Pons (tissue), 1 donor: ENCODE measurements at places on chromosomes 6 and 20.

- DNase-seq = no peak
Observed at GRCh38 chr6:163964789-163965188, 550.3 kb downstream of the QKI start.

DNA sequence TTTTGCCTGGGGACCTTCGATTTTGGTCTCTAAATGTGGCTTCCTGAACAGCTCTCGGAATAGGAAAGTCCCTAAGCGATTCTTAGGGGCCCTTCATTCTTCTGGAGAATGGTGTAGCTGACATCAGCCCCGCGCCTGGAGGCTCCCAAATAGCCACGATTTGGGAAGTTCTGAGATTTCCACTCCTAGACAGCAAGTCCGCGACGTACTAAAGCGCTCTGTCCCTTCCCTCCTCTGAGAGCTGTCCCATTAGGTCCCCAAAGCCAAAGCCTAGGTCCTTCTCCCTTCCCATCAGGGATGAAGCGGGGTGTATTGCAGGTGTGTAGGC, 756 bp downstream of the MOXD1 start:
- no peak for DNase-seq

GRCh38 chr6:116449565-116449964, 11.6 kb upstream of the CALHM6 start:
- no peak for DNase-seq

GRCh38 chr6:158256746-158257424, 55.4 kb upstream of the TULP4 start:
- no peak for DNase-seq

DNA sequence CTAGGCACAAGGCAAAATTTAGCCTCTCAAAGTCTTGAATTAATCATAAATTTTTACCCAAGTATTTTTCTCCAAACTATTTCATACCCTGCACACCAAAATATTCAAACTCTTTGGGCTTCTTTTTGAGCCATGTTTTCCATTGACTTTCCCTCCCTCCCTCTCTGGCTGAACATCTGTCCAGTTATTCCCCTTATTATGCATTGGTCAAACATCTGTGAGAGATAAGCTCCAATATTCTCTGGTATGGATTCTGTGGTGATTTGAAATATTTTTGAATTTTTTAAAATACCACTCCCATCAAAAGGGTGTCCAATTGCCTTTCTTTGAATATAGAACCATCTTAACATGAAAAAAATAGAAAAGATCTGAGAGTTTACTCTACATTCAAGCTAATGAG, 244.2 kb downstream of the RFPL4B start:
- DNase-seq = no peak
